Left lung (tissue), 14 donors: ENCODE measurements at places on chromosomes 13 and 19.

GRCh38 chr13:60152114-60152513 lies 11.6 kb downstream of the DIAPH3 start:
- H3K27me3 ChIP-seq = no peaks in the 10 kb centered on the region
- no peak for DNase-seq
- H3K4me3 ChIP-seq = no peak overlapping the region
- no peaks in the 10 kb centered on the region for H3K36me3 ChIP-seq
- H3K4me1 ChIP-seq = no peaks in the 10 kb centered on the region

GRCh38 chr13:30569901-30570576 lies 47.7 kb upstream of the USPL1 start:
- H3K36me3 ChIP-seq = no peaks in the 10 kb centered on the region
- H3K4me1 ChIP-seq = no peaks in the 10 kb centered on the region
- peak overlapping the region; percentile 42 for H3K27ac ChIP-seq
- no peaks in the 10 kb centered on the region for H3K27me3 ChIP-seq
- no peak overlapping the region for H3K4me3 ChIP-seq

GRCh38 chr19:57016076-57016475 lies 103.7 kb upstream of the USP29 start:
- no peaks in the 10 kb centered on the region for H3K36me3 ChIP-seq
- no peak overlapping the region for H3K27ac ChIP-seq
- H3K27me3 ChIP-seq = peaks cover 13% of the 10 kb centered on the region

GRCh38 chr19:18414504-18415177 lies 4.6 kb upstream of the SSBP4 start:
- peaks cover 30% of the 10 kb centered on the region for H3K27me3 ChIP-seq
- H3K4me3 ChIP-seq = peak overlapping the region; percentile 24
- H3K27ac ChIP-seq = peak overlapping the region; percentile 96
- no peaks in the 10 kb centered on the region for H3K36me3 ChIP-seq

GRCh38 chr13:20977394-20977793 lies 74.8 kb upstream of the XPO4 start:
- DNase-seq = no peak
- no peak overlapping the region for H3K4me3 ChIP-seq
- H3K4me1 ChIP-seq = no peaks in the 10 kb centered on the region
- no peak overlapping the region for H3K27ac ChIP-seq

DNA sequence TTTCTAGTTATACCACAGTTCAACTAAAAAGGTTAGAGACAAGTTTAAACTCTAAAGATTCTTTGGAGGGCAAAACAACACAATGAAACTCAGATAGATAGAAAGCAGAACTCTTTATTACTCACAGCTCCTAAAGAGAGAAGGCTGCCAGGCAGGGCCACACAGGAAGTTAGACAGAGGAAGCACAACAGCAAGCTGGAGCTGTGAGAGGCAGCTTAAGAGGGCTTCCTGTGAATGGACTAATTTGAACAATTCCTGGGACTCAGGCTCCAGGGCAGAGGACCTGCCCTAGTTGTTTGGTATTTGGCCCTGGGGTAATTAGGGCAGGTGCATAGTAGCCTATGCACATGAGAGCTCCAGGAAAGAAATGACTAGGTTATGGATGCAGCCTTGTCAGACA lies 803.6 kb downstream of the DIAPH3 start:
- no peak overlapping the region for H3K4me3 ChIP-seq
- H3K27me3 ChIP-seq = no peaks in the 10 kb centered on the region
- no peak overlapping the region for H3K27ac ChIP-seq
- no peak for DNase-seq
- no peaks in the 10 kb centered on the region for H3K4me1 ChIP-seq

DNA sequence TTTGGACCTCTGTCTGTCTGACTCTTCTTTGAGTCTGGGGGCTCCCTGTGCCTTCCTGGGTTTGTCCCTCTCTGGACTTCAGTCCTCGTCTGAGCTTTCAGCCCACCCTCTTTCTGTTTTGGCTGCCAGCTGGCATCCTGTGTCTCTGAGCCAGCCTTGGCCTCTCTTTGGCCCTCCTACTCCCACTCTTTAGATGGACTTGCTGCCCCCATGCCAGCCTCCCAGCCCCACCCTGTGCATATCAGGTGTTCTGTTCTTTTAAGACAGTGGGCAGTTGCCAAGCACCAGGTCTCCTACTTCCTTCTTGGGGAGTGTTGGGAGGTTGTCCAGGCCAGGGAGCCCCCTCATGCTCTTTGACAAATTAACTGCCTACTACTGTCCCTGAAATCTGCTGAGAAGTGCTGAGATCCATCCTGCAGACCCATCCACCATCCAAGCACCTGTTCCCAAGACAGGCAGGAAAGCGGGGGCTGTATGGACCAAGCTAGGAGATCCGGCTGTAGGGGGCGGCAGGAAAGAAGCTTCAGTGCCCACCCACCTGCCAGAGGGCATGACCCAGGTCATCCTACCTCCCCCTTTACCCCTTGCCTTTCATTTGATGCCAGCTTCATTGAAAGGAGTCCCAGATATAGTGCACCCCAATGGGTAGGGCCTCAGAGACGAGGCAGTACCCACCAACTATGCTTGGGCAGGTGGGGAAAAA lies 9.6 kb downstream of the CIC start:
- peaks cover 60% of the 10 kb centered on the region for H3K4me1 ChIP-seq
- no peak overlapping the region for H3K4me3 ChIP-seq
- peak overlapping the region; percentile 89 for H3K27ac ChIP-seq

- no peaks in the 10 kb centered on the region for H3K4me1 ChIP-seq
- H3K27ac ChIP-seq = no peak overlapping the region
- no peaks in the 10 kb centered on the region for H3K27me3 ChIP-seq
- no peak for DNase-seq
- H3K36me3 ChIP-seq = no peaks in the 10 kb centered on the region
Measured at GRCh38 chr13:31250435-31250834, 50.7 kb downstream of the B3GLCT start.

- no peaks in the 10 kb centered on the region for H3K27me3 ChIP-seq
- no peak overlapping the region for H3K27ac ChIP-seq
- H3K36me3 ChIP-seq = no peaks in the 10 kb centered on the region
- H3K4me3 ChIP-seq = no peak overlapping the region
- H3K4me1 ChIP-seq = no peaks in the 10 kb centered on the region
Measured at GRCh38 chr13:90091611-90092010, 1255.9 kb upstream of the MIR17HG start.

DNA sequence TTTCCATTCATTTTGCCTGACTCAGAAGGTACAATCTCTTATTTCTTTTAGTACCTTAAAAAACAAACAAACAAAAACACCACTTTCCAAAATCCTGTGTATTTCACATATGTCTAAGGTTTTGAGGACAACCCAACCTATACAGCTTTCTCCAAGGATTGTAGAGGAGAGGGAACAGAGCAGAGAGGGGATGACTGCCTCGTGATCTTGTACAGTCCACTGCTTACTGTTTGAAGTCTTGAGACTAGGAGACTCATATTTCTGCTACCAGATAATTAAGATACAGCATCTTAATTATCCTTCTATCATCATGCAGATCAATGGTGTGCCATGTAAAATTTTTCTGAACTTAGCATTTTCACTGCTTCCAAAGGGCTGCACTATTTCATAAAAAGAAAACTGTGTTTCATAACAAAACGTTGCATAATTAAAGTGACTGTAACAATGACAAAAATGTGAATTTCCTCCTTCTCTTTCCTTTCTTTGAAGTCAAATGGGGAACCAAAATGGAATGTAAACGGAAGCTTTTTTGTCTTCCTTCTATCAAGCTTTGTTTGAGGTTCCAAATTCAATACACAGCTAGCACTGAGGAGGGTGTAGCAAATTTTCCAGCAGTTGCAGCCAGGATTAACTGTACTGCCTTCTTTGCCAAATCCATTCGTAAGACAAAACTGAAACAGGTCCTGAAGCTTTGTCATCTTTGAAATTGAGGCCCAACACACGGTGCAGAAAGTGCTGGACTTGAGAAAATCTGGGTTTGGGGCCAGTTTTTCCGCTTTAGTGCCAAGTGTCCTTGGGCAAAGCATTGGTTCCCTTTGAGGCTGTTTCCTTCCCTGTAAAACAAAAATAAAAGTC lies 34.9 kb upstream of the RCBTB2 start:
- H3K36me3 ChIP-seq = no peaks in the 10 kb centered on the region
- no peaks in the 10 kb centered on the region for H3K27me3 ChIP-seq
- peaks cover 79% of the 10 kb centered on the region for H3K4me1 ChIP-seq
- H3K4me3 ChIP-seq = no peak overlapping the region

GRCh38 chr13:65508745-65509144 lies 1721.4 kb downstream of the PCDH9 start:
- no peak overlapping the region for H3K27ac ChIP-seq
- H3K36me3 ChIP-seq = no peaks in the 10 kb centered on the region
- H3K4me3 ChIP-seq = no peak overlapping the region
- H3K4me1 ChIP-seq = no peaks in the 10 kb centered on the region
- H3K27me3 ChIP-seq = no peaks in the 10 kb centered on the region

GRCh38 chr19:46634045-46634655 lies 1.9 kb downstream of the GNG8 start:
- DNase-seq = peak; percentile 94
- no peak overlapping the region for H3K27ac ChIP-seq
- peaks cover 4% of the 10 kb centered on the region for H3K4me1 ChIP-seq
- peak overlapping the region; percentile 20 for H3K4me3 ChIP-seq
- no peaks in the 10 kb centered on the region for H3K36me3 ChIP-seq

DNA sequence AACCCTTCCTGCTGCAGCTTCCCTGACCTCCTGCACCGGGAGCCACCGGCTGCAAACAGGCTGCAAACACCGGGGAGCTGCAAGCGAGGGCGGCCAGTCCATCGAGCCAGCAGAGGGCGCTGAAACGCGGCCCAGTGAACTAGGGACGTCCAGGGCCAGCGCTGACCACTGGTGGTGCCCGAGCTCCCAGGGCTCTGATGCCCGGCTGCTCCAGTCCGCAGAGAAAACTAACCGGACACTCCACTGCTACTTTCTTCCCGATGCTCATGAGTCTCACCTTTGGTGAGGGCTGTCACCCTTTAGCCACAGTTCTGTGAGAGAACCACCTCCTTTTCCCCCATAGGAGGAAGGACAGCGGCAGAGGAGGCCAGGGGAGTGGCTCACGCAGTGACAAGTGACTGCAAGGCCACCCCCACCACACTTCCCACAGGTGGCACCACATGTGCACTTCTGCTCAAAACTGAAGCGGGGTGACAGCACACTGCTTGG lies 82.8 kb upstream of the MTIF3 start:
- peak; percentile 84 for DNase-seq
- H3K4me3 ChIP-seq = no peak overlapping the region
- no peaks in the 10 kb centered on the region for H3K27me3 ChIP-seq
- peaks cover 7% of the 10 kb centered on the region for H3K4me1 ChIP-seq

DNA sequence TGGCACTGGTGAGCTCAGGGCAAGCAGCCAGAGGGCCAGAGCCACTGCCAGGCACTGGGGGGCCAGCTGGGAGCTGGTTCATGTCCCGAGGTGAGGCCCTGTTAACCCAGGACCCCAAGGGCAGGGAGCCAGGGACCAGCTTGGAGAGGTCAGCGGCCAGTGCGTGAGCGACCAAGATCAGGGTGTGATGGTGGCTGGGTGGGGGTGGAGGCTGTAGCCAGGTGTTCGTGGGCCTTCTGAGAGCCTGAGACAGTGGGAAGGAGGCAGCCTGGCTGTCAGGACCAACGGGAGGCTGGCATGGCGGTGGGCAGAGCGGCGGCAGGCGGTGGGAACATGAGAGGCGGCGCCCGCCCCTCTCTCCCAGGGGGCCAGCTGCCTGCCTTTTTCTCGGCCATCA lies 8.1 kb upstream of the KPTN start:
- no peaks in the 10 kb centered on the region for H3K27me3 ChIP-seq
- H3K36me3 ChIP-seq = no peaks in the 10 kb centered on the region
- peak; percentile 58 for DNase-seq
- no peaks in the 10 kb centered on the region for H3K4me1 ChIP-seq
- H3K27ac ChIP-seq = no peak overlapping the region

GRCh38 chr13:66723576-66723975 lies 506.6 kb downstream of the PCDH9 start:
- no peak overlapping the region for H3K4me3 ChIP-seq
- H3K4me1 ChIP-seq = no peaks in the 10 kb centered on the region
- H3K36me3 ChIP-seq = no peaks in the 10 kb centered on the region
- no peak for DNase-seq
- no peak overlapping the region for H3K27ac ChIP-seq
- H3K27me3 ChIP-seq = no peaks in the 10 kb centered on the region

- no peaks in the 10 kb centered on the region for H3K36me3 ChIP-seq
- peaks cover 97% of the 10 kb centered on the region for H3K27me3 ChIP-seq
- no peak overlapping the region for H3K27ac ChIP-seq
- no peak for DNase-seq
- peaks cover 16% of the 10 kb centered on the region for H3K4me1 ChIP-seq
Measured at GRCh38 chr13:99959540-99960230, 11.9 kb downstream of the ZIC5 start.

- no peaks in the 10 kb centered on the region for H3K36me3 ChIP-seq
- H3K27ac ChIP-seq = no peak overlapping the region
- H3K27me3 ChIP-seq = no peaks in the 10 kb centered on the region
- no peak overlapping the region for H3K4me3 ChIP-seq
Measured at GRCh38 chr19:8455018-8455417, 10.2 kb downstream of the HNRNPM start.

DNA sequence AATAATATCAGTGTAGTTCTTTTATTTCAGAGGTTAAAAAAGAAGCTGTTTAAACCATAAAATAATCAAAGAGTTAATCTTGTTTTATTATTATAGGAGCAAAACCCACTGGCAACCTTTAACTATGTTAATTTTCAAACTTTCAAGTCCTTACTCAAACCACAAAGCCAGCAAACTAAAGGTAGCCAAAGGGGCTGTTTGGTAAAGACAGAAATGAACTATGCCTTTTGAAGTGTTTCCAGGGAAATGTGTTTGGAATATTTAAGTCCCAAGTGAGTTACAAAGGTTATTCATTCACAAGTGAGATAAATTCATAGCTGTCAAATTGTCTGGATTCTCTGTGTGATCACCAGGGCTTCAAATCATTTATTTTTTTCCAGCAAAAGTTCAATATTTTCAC lies 264.7 kb downstream of the MZT1 start:
- no peaks in the 10 kb centered on the region for H3K27me3 ChIP-seq
- H3K36me3 ChIP-seq = no peaks in the 10 kb centered on the region
- no peak for DNase-seq
- H3K4me3 ChIP-seq = no peak overlapping the region
- H3K4me1 ChIP-seq = no peaks in the 10 kb centered on the region
- no peak overlapping the region for H3K27ac ChIP-seq

- no peak overlapping the region for H3K4me3 ChIP-seq
- no peak for DNase-seq
- no peaks in the 10 kb centered on the region for H3K27me3 ChIP-seq
- H3K36me3 ChIP-seq = peaks cover 66% of the 10 kb centered on the region
Measured at GRCh38 chr19:5103061-5103701, 134.3 kb downstream of the KDM4B start.
